Lung (tissue), 17 donors: ENCODE measurements at places on chromosomes 1 and 21.
A peak's percentile ranks its signal among the peaks of the same experiment; 100 is the strongest.

DNA sequence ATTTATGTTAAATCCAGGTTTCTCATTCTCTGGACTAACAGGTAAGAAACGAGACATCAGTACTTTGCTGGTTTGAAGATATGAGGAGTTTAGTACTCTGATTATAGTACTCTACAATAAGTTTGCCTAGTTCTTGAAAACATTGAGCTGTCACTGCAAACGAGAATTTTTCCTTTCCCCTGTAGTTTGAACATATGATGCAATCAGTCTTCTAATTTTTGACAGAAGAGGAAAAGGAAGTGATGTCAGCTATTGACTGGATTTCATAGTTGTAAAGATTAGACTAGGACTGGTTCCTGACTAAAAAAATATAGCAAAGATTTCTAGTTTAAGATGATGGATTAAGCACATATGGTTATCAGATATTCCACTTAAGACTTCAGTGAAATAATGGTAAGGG lies 461.9 kb downstream of the LRRIQ3 start:
- no peak for DNase-seq

- peak; percentile 27 for DNase-seq
Measured at GRCh38 chr21:45982092-45982757, 655 bp downstream of the COL6A1 start.

- no peak for DNase-seq
Measured at GRCh38 chr1:104987210-104987609, 1237.5 kb downstream of the AMY1C start.

GRCh38 chr1:40782371-40782956 lies 1.1 kb upstream of the KCNQ4 start:
- DNase-seq, result peak; percentile 39

DNA sequence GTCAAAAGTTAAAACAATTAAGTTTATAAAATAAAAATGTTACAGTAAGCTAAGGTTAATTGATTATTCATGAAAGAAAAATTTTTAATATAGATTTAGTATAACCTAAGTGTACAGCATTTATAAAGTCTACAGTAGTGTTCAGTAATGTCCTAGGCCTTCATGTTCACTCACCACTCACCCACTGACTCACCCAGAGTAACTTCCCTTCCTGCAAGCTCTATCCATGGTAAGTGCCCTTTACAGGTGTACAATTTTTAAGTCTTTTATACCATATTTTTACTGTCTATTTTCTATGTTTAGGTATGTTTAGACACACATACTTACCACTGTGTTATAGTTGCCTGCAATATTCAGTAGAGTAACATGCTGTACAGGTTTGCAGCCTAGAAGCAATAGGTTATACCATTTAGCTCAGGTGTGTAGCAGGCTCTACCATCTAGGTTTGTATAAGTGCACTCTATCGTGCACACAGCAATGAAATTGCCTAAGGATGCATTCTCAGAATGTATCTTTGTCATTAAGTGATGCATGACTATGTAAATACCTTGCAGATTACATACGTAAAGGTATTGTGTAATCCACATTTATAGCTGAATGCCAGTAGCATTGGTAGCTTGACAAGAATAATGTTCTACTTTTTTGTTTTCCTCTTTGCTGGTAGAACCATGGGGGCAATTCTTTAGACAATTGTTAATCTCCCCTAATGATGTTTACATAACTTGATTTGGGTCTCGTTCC lies 35.7 kb upstream of the GPR88 start:
- no peak for DNase-seq

DNA sequence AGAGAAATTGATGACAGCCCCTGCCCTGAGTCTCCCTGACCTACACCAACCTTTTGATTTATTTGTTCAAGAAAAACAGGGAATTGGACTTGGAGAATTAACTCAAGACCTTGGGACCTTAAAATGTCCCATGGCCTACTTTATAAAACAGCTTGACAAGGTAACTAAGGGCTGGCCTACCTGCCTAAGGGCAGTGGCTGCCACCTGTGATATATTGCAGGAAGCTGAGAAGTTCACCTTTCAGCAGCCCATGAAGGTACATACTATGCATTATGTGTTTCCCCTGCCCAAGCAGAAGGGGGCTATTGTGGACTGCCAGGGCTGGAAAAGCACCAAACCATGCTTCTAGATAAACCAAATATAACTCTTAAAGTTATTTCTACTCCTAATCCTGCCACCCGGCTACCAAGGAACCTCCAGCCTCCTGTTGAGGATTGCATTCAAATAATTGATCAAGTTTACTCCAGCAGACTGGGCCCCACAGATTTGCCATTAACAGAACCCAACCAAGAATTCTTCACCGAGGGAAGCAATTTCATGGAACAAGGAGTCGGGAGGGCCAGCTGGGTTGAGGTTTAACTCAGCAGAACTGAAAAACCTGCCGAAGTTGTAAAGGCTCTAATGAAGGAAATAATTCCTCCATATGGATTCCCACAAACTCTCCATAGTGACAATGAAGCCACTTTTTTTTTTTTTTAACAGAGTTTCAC lies 28.2 kb downstream of the LACTBL1 start:
- no peak for DNase-seq

DNA sequence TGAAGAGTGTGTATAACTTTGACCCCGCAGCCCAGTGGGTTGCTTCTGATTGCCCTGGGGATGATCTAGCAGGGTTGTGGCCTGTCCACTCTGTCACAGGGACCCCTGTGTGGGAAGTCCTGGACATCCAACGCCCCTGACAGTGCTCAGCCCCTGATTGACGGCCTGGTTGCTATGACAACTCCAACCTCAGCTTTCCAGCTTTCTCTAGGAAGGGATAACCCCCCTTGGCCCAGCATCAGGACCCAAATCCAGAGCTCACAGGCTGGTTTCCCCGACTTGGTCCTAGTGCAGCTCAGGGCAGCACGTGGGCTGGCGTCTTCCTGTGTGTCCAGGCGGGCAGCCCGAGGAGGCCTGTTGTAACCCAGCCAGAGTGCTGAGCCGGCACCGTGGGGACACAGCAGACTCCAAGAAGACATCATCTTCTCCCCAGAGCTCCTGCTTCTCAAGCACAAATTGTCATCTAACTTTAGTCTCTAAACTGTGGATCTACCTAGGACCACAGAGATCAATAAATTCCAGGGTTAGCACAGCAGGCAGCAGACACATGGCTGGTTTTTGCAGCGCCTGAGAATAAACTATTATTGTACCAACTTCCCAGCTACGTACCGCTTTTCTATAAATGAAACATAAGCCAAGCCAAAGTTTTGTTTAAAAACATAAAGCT lies 18.9 kb upstream of the PDXK start:
- DNase-seq, result no peak

- DNase-seq, result no peak
Measured at GRCh38 chr1:200886594-200886993, 8.1 kb upstream of the INAVA start.

DNA sequence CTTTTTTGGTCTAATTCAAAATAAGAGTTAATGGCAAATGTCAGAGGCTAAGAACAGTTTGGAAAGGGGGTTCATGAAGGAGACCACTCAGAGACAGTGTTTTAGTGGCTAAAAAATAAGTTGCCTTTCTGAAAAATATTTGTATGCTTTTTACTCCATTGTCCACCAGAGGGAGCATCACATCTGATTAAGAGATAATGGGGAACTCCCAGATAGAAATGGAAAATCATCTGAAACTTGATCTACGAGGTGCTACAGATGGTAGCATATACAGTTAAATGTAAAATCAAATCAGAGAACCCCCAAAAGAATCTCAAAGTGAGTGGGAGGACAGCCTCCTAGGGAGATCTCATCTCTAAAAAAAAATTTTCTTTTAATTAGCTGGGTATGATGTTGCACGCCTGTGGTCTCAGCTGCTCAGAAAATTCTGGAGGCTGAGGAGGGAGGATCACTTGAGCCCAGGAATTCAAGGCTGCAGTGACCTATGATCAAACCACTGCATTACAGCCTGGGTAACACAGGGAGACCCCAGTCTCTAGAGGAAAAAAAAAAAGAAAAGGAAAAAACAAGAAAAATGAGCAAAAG lies 9.7 kb downstream of the SMYD3 start:
- DNase-seq, result peak; percentile 83

DNA sequence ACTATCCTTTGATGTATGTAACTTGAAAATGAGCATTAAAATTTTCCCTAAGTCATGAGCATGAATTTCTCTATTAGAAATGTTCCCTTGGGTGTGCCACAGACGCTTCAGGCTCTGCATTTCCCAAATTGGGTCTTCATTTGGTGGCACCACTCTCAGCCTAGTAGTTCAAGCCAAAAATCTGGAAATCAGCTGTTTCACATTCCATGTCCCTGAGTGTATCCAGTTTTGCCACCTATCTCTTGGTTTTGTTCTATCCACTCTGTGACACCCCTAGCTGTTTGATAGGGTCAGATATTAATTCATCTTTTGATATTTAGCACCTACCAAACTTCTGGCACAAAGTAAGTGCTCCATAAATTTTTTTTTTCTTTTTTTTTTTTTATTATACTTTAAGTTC lies 89.5 kb upstream of the DPH5 start:
- no peak for DNase-seq

GRCh38 chr1:30649321-30649991 lies 73.9 kb downstream of the MATN1 start:
- no peak for DNase-seq

DNA sequence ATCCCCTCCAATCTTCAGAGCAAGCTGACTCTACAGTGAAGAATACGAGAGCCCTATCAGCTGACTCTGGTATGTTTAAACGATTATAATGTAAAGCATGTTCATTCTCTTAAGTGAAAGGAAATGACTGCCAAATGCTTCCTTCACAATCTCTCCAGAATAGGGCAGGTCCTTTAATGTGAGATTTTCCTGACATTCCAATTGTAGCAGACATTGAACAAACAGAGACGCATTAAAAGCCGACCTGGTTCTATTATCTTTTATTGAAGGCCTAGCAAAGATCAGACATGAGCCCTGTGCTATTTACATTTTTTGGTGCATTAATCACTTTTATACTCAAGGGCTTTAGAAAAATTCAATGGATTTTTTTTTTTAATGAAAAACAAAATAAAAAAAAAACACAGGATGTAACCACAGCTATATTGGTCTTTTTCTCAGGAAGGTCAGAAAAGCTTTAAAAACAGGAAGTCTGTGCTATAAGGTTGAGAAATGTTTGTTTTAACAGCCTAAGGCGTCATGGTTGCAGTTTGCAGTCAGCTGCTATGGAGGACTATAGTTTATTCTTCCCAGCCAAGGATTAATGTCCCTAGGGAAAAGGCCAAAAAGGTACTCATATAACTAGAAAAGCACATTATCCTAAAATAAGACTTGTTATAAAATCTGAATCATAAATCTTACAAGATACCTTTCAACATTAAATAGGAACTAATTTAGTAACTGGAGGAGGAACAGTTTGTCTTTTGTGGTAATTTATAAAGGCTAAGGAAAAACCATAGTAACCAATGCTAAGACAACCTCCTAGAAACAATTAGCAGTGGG lies 104.8 kb downstream of the RERE start:
- DNase-seq, result peak; percentile 88

GRCh38 chr1:78758506-78758905 lies 108.9 kb downstream of the IFI44 start:
- DNase-seq, result peak; percentile 6

DNA sequence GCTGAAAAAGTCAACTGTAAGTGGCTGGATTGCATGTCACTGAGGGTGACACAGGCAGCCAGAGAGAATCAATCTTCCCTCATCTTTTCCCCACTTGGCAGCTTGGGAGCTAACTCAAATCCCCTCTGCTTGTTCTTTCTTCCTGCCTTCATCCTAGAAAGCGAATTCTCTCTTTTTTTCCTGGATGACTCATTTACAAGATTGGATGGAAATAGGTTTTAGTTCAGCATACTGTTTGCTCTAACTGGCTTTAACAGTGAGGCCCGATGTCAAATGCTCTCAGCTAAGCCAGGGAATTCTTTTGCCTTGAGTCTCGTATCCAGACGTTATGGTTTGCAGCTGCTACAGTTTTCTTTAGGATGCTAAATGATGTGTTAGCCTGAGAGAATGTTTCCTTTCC lies 72.7 kb downstream of the HUNK start:
- peak; percentile 71 for DNase-seq

DNA sequence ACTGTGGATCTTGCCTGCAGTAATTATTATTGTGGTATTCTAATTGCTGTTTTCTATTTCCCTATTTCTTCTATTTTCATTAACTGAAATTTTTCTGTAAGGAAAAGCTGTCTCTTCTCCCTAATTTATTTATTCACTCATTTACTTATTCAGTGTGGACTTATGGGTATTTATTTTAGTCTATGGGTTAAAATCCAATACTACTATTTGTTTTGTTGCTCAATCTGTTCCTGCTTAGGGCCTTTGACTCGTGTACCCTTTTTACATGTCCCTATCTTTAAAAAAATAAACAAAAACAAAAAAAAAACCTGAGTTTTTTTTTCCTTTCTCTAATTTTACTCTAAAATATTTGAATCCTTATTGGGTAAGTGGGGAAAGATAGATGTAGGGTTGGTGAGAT lies 166.2 kb upstream of the IVNS1ABP start:
- no peak for DNase-seq

GRCh38 chr1:222523852-222524251 lies 24.1 kb downstream of the HHIPL2 start:
- DNase-seq, result no peak

DNA sequence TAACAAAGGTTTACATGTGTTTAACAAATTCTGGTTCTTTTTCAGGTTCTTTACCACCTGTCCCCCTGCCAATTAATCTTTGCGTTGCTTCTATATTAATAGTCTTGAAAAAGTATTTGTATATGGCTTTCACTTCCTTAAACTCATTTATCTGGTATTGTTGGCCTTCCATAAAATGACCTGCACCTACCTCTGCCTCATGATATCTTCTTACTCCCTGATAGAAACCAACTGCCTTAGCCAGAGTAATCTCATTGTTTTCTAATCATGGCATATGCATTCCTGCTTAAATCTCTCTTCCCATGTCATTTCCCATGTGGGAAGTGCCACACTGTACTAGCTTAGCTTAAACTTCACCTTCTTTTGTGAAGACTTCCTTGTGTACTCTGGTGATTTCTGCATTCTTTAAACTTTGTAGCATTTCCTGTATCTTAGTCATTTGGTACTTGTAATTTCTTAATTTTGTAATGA lies 8.7 kb downstream of the SMG7 start:
- DNase-seq, result no peak

DNA sequence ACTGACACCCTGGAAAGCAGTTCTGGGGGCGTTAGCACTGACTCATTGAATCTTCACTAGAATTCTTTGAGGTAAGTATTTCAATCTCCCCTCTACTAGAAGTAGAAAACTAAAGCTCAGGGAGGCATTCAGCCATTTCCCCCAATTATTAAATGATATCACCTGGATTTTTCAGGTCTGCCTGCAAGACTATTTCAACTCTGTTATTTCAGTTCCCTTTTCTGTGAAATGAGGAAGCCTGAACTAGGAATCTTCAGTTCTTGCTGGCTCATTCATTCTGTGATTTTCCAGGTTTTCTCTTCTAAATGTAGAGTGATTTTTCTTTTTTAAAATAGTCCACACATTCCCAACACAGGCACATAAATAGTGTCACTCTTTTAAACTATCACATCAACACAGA lies 337.0 kb upstream of the NR5A2 start:
- no peak for DNase-seq

DNA sequence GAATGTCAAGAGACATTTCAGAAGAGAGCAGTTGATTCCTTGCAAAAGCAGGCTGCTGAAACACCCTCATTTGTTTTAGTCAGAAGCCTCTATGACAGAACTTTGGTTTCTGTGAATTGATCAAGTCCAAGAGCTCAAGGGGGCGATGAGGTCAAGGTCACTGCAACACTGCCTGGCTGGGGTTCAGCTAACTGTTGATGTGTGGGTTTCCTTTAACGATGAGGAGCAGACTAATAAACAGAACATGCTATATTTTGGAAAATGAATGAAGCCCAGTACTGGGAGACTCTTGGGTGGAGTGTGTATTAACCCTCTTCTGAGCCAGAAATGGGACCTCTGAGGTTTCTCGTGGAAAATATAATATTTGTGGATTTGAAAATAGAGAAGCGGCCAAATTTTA lies 109.3 kb downstream of the ZC3H11B start:
- DNase-seq, result no peak

- no peak for DNase-seq
Measured at GRCh38 chr1:235022981-235023710, 105.5 kb downstream of the TOMM20 start.
